ENCODE measurements at places on chromosomes 1 and 21. TPM values are rescaled to one million over a fixed set of nuclear protein-coding genes. Genes with fewer than 3 reads are reported as not detected.

- no peaks in the 10 kb centered on the region for H3K27me3 ChIP-seq
- H3K36me3 ChIP-seq, result peaks cover 3% of the 10 kb centered on the region
- H3K4me3 ChIP-seq, result peak within 1 kb of the TSS; percentile 87
- peaks cover 36% of the 10 kb centered on the region for H3K4me1 ChIP-seq
- peak within 1 kb of the TSS; percentile 77 for H3K27ac ChIP-seq
These were observed at the start of gene FAM89A for GRCh38 chr1:231040019-231040799. Gene FAM89A, minus strand, starts transcription at chr1:231040254. Its CDS starts 43 bp downstream, at chr1:231040211.

DNA sequence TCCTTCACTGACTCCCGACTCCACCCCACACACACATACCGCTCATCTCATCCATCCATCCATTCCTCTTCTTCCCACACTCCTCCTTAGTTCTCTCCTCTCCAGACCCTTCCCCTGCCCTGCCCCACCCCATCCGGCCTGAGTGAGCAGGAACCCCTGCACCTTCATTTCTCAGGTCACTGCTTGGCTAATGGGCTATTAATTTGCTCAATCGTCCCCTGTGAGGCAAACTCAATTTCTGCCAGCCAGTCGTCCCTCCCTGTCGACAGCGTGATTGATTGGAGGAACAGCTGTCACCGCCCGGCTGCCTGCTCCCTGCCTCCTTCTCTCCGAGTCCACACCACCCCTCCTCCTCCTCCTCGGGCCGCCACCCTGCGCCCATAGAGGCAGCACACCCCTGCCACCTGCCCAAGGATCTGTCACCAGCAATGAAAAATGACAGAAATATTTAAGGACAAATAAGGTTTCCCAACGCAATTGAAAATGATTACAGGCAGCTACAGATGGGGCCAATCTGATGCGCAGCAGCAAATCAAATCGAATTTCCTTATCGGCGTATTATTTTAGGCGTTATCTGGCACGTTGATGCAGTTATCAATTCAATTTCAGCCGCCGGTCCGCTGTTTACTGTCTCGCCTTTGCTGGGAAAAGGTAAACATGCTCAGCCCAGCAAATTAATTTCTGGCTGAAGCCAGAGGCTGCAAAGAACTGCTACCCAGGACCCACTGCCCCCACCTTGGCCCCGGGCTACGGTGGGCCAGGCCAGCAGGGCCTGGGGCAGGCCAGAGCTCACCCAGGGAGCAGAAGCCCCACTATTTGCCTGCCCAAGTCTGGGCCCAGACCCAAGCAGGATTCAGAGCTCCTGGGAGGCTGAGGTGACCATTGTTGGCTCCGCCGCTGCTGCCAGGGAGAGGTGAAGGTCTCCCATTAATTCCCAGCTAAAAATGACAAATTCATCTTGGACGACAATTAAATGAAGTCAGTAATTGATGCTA is 71.3 kb downstream of the TMEM53 start:
- H3K4me3 ChIP-seq, result no peak overlapping the region
- H3K27me3 ChIP-seq, result no peaks in the 10 kb centered on the region
- no peak for DNase-seq

- no peaks in the 10 kb centered on the region for H3K36me3 ChIP-seq
- DNase-seq, result no peak
- no peaks in the 10 kb centered on the region for H3K27me3 ChIP-seq
- no peak overlapping the region for H3K4me3 ChIP-seq
These were observed 363.5 kb upstream of the DUSP10 start for GRCh38 chr1:222105393-222105737.

DNA sequence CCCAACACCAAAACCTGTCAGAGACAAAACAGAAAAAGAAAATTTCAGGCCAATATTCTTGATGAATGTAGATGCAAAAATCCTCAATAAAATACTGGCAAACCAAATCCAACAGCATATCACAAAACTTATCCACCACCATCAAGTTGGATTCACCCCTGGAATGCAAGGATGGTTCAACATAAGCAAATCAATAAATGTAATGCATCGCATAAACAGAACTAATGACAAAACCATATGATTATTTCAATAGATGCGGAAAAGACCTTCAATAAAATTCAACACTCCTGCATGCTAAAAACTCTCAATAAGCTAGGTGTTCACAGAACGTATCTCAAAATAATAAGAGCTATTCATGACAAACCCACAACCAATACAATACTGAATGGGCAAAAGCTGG is 3.8 kb upstream of the OR2L5 start:
- no peak for DNase-seq
- no peaks in the 10 kb centered on the region for H3K27me3 ChIP-seq

GRCh38 chr1:236914375-236914774 is 89.9 kb downstream of the MT1HL1 start:
- H3K27me3 ChIP-seq, result no peaks in the 10 kb centered on the region
- no peak overlapping the region for H3K27ac ChIP-seq
- peaks cover 20% of the 10 kb centered on the region for H3K36me3 ChIP-seq

- H3K36me3 ChIP-seq, result peaks cover 16% of the 10 kb centered on the region
- DNase-seq, result no peak
- no peaks in the 10 kb centered on the region for H3K27me3 ChIP-seq
These were observed 940 bp upstream of the USF1 start for GRCh38 chr1:161046605-161047228.

GRCh38 chr1:117719004-117719403 is 113.2 kb downstream of the TENT5C start:
- H3K4me1 ChIP-seq, result peaks cover 9% of the 10 kb centered on the region
- no peak overlapping the region for H3K4me3 ChIP-seq
- H3K27ac ChIP-seq, result no peak overlapping the region

GRCh38 chr21:27423038-27423437 is 456.1 kb upstream of the ADAMTS5 start:
- H3K27ac ChIP-seq, result no peak overlapping the region
- no peaks in the 10 kb centered on the region for H3K36me3 ChIP-seq
- no peak overlapping the region for H3K4me3 ChIP-seq

- H3K4me3 ChIP-seq, result peak overlapping the region; percentile 43
- peaks cover 9% of the 10 kb centered on the region for H3K36me3 ChIP-seq
- DNase-seq, result no peak
- peaks cover 98% of the 10 kb centered on the region for H3K4me1 ChIP-seq
- H3K27ac ChIP-seq, result peak overlapping the region; percentile 77
These were observed 17.6 kb downstream of the SLC2A1 start for GRCh38 chr1:42940851-42941639.

DNA sequence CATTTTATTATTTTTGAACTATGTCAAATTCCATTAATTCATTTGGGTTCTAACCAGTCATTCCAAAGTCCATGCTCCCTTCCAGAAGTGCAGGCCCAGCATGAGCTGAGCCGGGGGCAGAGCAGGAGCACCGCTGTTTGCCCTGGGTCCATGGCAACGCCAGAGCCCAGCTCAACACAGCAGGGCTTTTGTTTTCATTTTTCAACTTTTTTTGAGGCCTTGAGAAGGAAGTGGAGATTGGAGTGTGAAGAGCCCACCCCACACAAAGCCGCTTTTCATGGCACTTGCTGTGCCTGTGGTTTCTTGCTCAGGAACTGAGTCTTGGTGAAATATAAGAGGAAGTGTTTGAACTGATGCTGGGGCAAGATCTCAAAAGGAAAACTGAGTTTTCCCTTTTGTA is 13.2 kb upstream of the PRMT2 start:
- peak; percentile 55 for DNase-seq
- peak overlapping the region; percentile 90 for H3K27ac ChIP-seq
- H3K36me3 ChIP-seq, result no peaks in the 10 kb centered on the region

DNA sequence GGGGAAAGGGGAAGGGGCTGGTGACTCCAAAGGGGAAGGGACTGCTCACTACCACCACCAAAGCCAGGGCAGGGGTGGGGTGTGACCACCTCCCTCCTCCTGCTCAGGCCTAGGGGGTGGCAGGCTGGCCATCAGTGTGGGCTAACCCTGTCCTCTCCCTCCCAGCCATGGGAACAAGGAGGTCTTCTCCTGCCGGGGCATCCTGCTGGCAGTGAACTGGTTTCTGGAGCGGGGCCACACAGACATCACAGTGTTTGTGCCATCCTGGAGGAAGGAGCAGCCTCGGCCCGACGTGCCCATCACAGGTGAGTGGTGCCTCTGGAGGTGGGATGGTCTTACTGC is 5.7 kb downstream of the ZC3H12A start:
- no peaks in the 10 kb centered on the region for H3K36me3 ChIP-seq
- H3K4me1 ChIP-seq, result peaks cover 57% of the 10 kb centered on the region
- no peaks in the 10 kb centered on the region for H3K27me3 ChIP-seq
- peak overlapping the region; percentile 94 for H3K4me3 ChIP-seq

DNA sequence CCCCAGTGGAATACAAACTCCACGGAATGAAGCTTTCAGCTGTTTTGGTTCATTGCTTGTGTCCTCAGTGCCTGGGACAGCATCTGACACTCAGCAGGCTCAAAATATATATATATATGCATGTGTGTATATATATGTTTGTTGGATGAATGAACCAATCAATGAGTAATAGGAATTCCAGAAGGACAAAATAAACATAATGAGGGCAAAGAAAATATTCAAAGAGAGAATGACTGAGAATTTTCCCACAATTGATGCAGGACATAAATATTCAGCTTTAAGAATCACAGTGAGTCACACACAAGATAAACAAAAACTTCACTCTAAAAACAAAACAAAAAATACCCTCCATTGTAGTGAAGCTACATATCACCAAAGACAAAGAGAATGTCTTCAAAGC is 64.0 kb downstream of the CHD5 start:
- no peak overlapping the region for H3K27ac ChIP-seq
- no peak overlapping the region for H3K4me3 ChIP-seq
- no peak for DNase-seq
- no peaks in the 10 kb centered on the region for H3K36me3 ChIP-seq
- H3K27me3 ChIP-seq, result no peaks in the 10 kb centered on the region

DNA sequence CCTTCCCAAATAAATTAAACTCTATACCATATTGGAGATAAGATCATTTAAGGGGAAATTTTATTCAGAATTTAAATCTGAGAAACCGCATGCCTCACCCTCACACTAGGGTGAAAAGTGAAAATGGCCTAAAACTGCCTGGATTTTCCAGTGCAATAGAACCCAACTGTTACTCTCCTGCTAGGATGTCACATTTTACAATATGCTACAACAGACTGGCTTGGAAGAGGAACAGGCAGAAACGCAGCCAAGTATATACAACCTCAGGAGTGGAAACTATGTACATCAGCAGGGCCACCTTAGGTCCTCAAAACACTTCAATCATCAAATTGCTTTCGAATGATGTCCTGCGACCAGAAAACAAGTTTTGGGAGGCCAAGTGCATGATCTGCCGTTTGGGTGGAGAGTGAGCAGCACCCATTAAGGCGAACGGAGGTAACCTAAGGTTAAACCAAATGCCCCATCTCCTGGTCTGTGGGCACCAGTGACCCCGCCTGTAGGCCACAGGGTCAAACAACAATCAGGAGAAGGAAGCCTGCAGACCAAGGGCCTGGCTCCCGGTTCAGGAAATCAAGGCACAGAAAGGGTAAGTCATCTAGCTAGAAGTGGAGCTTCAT is 4.9 kb downstream of the RCAN1 start:
- peaks cover 19% of the 10 kb centered on the region for H3K4me1 ChIP-seq
- no peak overlapping the region for H3K27ac ChIP-seq
- H3K36me3 ChIP-seq, result no peaks in the 10 kb centered on the region
- H3K27me3 ChIP-seq, result no peaks in the 10 kb centered on the region

The ZBTB37 gene
- 27.9 TPM for total RNA-seq

The RAB3B gene
- total RNA-seq, result 0.05 TPM

The ETV3L gene
- not detected for total RNA-seq

The MYCL gene
- not detected for total RNA-seq

The ARID4B gene
- total RNA-seq, result 92.2 TPM

The ZNF281 gene
- 24.7 TPM for total RNA-seq
